ENCODE measurements at places on chromosomes 11 and 22.

DNA sequence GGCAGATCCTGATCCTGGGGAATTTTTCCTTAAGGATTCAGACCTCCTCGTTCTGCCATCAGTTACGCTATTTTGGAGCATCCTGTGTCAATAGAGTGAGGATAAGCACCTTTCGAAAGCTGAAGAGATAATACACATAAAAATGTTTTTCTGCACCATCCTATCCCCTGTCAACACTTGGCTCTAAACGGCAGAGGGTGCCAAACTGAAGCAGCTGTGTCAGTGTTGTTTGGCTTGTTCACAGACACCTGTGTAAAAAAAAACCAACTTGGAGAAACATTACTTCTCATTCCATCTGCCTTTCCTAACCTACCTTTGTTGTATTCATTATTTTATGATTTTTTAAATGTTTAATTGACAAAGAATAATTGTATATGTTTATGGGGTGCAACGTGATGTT, 417.0 kb upstream of the DDI1 start:
- DNase-seq = no peak

DNA sequence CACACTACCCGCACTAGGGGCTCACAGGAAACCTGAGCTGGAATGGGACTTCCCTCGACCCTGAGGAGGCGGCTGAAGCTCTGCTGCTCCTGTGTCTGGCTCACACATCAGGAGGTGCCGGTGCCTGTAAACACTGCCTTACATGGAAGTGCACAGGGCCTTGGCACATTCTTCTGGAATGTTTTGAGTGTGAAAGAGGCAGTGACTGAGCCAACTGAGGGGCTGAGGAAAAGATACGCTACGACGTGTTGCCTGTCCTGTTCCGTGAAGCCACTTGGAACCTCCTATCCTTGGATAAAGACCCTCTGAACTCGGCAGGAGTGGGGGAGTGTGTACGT, 10.5 kb downstream of the TXN2 start:
- no peak for DNase-seq

DNA sequence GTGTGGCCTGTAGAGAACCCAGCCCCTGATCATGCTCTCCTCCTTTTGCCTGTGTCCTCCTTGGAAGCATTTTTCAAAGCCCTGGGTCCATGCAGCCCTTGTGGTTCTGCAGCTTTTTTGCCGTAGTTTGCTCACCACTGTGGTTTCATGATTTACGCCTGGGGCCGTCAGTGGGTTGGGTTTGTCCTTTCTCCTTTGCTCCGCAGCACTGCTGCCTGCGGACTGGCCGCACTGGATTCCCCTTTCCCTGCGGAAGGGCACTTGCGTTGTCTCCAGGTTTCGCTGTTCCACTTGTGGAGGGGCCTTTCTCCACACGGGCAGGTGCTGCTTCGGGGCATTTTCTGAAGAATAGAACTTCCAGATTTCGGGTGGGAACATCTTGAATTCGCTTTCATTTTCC, 1260.9 kb downstream of the BRD1 start:
- no peak for DNase-seq

GRCh38 chr11:7890417-7891172, 40.5 kb downstream of the OR10A6 start:
- no peak for DNase-seq

- DNase-seq = no peak
These were observed 1.3 kb downstream of the RBM4B start for GRCh38 chr11:66676282-66676919.

- no peak for DNase-seq
These were observed 8.8 kb upstream of the SEC14L4 start for GRCh38 chr22:30514252-30514651.

DNA sequence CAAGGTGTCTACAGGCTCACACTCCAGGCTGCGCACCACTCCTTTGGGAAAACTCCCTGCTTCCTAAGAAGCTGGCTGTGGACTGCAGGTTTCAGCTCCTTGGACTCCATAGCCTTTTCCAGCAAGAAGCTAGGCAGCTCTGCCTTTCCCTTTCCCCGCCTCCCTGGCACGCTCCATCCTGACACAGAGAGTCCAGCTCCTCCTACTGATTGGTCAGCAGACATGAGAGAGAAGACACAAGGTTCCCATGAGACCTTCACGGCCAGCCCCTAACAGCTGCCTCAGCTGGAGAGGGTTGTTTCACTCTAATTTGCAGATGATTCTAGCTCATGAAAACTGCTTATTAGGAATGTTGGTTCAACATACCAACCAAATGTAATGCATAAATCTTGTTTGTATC, 27.6 kb downstream of the TENM4 start:
- no peak for DNase-seq

DNA sequence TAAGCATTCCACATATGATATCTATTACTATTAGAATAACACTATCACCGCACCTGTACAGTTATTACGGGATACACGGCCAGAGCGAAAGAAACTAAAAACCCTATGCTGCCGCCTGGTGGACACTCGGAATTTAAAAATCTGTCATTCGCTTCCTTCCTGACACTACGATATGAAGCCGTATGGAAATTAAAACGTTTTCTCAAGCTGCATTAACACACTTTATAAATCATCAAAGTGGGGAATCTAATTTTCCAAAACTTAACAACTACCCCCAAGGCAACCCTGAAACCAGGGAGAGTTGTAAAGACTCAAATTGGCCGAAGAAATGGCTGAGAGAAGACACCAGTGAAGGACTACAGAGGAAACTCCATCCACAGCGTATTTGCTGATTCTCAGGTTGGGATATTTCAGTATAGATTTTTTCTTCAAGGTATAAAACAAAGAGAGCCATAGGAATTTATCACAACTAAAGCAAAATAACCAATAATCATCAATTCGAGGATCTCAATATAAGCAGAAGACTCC, 1.4 kb downstream of the CCDC73 start:
- DNase-seq = peak; percentile 83

DNA sequence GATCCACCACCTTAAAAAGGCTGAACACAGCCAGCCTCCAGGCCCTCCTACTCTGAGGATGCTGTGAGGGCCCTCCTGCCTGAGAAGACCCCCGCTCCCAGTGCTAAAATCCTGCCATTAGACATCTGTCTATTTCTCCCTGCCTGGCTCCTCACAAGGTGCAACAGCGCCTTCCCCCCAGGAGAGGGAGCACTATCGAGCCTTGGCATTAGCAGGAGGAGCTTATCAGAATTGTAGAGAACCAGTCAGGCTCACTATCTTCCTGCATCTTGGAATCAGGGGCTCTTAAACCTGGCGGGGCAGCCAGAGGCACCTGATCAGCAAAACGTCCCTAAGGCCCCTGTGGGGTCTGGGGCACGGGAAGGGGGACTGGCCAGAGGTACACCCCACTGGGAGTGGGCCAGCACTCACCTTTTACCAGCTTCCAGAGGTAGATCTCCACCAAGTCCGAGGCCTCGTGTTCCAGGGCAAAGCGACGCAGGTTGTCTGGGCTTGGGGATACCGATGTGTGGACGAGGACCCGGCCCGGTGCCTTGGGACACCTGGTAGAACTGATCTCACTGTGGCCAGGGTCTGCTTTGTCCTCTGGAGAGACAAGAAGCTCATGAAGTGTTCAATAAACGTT, 28.7 kb downstream of the CHRDL2 start:
- DNase-seq = peak; percentile 77

- DNase-seq = no peak
These were observed 19.6 kb downstream of the FGF3 start for GRCh38 chr11:69799582-69799981.

DNA sequence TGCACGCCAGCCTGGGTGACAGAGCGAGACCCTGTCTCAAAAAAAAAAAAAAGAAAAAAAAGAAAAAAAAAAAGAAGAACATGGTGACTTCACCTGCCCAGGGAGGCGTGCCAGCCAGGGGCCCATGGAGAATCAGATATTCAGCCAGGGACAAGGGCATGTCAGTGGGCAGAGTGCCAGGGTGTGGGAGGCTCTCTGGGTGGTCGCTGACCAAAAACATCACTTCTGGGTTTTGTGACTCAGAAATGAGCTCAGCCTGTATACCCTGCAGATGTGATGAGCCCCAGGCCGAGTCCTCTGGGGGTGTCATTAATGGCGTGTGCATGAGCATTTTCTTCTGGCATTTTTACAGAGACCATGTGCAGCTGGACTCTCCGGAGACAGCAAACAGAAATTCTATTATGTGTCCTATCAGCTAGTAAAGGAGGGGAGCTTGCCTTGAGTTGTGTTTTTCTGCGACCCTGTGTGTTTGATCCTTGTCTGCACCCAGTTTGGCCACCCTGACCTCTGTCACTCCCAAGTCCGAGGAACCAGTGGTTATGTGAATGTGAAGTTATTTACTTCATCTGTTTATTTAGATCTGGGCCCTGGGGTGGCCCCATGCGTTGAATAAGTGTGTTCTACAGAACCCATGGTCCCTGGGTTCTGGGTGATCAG, 53.6 kb downstream of the BCR start:
- DNase-seq = peak; percentile 90

DNA sequence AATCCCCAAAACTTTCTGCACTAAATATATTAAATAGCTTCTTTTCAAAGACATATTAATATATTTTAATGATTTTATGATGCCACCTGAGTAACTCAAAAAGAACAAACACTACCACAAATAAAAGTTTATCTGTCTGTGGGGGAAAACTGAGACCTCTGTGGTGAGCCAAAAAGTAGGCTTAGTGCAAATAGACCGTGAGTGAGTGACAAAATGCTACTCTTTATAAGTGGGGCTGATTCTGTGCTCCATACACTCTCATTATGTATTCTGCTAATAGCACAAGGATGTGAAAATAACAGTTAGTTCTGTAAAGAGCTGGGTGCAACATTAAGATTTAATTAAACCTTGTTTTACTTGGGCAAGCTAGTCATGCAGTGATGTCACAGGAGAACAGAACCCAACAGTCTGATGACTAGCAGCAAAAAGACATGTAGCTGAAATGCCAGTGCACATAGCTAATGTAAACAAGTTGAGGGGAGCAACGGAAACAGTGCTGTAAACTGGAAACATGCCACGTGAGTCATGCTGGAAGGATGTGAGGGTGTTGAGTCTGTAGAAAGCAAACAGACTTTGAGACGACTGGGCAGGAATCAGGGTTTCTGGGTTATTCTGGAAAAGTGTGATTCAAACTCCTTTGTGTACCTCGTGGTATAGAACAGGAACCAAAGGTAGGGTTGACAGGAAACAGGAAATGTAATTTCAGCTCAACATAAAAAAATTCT, 1130.4 kb downstream of the LRRC4C start:
- DNase-seq = no peak

GRCh38 chr22:25746012-25746373, 4.0 kb downstream of the MYO18B start:
- no peak for DNase-seq

- DNase-seq = no peak
These were observed 33.4 kb downstream of the NAV2 start for GRCh38 chr11:19746086-19746485.

DNA sequence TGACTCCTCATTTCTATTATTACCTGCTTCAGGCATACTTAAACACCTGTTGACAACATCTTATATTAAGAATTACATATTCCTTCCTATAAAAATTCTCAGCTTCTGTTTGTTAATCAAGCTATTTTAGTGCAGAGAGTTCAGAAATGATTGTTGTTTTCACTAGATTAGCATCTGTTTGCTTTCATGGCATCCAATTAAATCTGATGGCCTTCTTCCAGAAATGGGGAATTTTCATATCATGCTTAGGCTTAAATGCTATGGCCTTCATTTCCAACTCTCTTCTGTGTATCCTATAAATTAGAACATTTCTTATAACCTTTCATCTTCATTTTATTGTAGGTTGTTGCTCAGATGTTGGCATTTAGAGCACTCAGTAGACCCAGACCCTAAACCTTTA, 180.0 kb downstream of the WNT11 start:
- no peak for DNase-seq

DNA sequence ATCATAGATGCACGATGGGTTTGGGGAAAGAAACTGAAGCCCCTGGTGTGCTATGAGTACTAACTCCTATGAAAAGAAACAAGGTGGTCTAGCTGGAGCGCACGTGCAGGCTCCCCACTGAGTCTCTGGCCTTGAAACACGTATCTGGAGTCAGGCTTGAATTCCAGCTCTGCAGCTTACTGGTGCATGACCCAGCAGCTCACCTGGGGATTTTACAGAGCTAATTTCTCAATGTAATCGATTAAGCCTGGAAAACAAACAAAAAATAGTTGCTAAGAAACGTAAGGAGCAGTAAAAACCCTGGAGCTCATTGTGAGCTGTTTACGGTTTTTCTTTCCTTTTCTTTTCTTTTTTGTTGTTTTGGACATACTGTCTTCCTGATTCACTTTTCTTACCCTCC, 12.3 kb downstream of the KCNJ1 start:
- DNase-seq = peak; percentile 30

GRCh38 chr11:70541176-70541575, 142.8 kb downstream of the CTTN start:
- no peak for DNase-seq

GRCh38 chr11:1654388-1655167, 25.0 kb downstream of the KRTAP5-5 start:
- DNase-seq = no peak

- DNase-seq = no peak
These were observed 21.4 kb downstream of the MRGPRG start for GRCh38 chr11:3197044-3197695.

- no peak for DNase-seq
These were observed 71.7 kb upstream of the EED start for GRCh38 chr11:86172894-86173293.

DNA sequence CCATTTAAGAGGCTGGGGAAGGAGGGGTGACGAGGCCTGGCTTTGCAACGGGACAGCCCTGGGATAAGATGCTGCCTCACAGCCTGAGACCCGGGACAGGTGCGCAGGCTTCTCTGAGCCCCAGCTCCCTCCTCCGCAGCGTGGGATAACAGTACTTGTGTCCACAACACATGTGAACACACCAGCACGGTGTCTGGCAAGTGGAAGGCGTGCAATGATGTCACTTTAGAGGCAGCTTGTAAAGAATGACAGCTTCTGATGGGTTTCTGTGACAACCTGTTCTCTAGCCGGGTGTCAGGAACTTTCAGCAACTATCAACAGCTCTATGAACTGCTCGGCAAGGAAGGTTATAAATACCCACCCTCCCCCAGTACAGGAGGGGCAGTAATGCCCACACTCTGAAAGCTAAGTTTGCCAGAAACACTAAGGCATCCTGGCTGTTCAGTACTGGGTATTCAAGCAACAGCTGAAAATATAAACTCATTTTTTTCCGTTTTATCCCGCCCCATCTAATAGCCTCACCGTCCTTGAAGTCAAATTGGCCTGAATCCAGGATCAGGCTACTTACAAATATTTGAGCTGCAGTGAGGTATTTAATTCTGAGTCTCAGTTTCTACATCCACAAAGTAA, 59.7 kb downstream of the MYH9 start:
- DNase-seq = no peak

DNA sequence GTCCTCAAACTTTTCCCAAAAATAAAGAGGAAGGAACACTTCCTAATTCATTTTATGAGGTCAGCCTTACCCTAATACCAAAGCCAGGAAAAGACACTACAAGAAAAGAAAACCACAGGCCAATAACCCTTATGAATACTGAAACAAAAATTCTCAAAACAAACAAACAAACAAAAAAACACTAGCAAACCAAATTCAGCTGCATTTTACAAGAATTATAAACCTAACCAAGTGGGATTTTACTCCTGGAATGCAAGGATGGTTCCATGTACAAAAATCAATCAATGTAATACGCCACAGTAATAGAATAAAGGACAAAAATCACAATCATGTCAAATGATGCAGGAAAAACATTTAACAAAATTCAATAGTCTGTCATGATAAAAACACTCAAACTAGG, 13.3 kb downstream of the ARVCF start:
- DNase-seq = no peak
